ENCODE measurements at places on chromosomes 5 and 9.

- no peak for DNase-seq
These were observed 49.6 kb downstream of the FAT2 start for GRCh38 chr5:151541571-151541970.

GRCh38 chr5:32387211-32387610 is 57.3 kb downstream of the ZFR start:
- no peak for DNase-seq

DNA sequence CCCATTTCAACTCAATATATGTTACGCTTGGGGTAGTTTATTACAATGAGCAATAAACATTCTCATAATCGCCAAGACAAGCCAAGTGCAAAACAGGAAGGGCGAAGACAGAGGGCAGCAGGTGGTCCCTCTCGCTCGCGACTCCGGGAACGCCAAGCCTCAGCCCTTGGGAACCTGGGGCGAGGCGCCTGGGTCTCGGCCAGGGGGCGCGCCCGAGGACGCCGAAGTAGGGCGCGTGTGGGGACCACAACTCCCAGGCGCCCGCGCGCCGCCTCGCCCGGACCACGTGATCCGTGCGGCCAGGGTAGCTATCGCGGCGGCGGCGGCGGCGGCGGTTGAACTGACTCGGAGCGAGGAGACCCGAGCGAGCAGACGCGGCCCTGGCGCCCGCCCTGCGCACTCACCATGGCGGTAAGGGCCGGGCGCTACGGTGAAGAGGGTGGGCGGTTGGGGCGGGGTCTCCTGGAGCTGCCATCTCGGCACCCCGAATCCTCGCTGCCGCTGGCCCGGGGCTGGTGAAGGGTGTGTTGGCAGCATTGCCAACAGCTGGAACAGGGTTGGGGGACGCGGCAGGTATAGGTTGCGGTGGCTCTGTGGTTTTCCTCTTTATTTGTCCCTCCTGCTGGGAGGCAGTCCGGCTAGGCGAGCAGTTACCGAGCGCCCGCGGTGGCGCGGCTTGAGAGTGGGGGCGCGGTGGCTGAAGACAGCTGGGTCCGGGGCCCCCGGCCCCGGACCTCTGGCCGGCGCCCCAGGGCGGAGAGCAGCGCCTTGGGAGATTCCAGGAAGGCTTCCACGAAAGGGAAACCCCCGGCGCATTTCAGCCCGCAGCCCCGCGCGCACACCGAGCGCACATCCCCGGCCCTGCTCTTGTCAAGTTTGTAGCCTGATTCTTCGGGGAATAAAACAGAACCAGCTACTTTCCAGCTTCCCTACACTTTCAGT is at the start of gene SLC31A2:
TSS of gene SLC31A2 (plus strand) at position 338 of the 942 bp plus-strand sequence. CDS start at position 406, 68 bp downstream.
- DNase-seq: peak; percentile 72

DNA sequence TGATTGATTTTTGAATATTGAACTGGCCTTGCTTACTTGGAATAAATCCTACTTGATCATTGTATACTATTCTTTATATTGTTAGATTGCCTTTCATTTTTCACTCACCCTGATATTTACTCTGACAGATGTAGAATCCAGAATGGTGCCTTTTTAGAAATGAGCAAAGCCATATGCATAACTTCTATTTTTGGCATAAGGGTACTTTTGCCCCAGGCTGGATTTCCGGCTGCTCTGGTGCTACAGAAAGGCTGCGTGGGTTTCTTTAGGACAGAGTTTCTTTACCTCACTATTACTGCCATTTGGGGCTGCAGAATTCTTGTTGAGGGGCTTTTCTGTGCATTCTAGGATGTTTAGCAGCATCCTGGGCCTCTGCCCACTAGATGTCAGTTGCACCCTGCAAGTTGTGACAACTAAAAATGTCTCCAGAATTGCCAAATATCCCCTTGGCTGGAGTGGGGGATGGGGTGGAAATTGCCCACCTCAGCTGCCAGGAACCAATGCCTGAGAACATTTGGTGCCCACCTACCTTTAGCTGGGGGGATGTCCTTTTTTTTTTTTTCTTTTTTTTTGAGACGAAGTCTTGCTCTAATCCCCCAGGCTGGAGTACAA is 50.1 kb downstream of the SLC36A1 start:
- DNase-seq: no peak

DNA sequence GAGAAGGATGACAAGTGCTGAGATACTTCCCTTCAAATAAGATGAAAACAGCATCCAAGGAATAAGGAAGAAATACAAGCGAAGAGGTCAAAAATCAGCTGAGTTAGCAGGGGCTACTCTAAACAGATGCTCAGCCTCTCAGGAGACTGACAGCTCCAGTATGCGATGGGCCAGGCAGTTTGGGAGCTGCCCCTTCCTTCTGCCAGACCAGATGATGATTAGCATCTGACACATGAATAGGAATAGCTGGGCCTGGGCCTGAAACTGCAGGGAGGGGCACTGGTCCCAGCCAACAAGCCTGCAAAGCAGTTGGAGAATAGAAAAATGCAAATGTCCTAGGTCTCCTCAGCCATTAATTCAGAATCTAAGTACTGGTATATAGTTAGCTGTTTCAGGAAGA is 13.1 kb upstream of the MAP3K1 start:
- DNase-seq: no peak

DNA sequence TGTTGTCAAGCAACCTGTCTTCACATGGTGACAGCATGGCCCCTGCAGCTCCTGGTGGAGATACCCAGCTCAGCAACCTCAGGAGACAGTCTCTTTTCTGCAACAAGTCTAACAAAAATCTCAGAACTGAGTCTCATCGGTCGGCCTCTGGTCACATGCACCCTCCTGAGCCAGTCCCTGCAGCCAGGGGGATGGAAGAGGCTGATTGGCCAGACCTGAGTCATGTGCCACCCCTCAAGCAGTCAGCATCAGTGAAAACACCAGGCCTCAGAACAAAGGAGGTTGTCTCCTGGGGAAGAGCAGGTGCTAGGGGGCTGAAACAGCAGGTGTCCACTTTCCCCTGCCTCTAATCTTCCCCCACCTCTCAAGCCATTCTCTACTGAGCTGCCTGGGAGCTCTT is 54.4 kb downstream of the SMIM23 start:
- no peak for DNase-seq

- DNase-seq: no peak
These were observed 26.5 kb downstream of the MRPS27 start for GRCh38 chr5:72293495-72294055.

DNA sequence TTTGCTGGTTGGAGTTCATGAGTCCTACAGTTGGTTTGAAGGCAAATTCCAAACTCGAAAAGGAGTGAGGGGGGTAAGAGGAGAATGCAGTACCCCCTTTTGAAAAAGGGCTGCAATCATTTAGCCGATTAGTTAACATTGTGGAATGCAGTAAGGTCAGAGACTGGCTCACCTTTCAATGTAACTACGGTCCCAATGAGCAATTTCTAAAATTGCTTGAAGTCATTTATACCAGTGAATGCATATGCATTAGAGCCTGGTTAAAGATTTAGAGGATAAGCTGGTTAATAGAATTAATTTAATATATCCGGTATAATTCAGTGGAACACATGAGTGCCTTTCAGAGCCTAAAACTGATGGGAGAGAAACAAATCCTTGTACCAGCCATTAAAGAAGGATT is 172.6 kb upstream of the PAPPA start:
- DNase-seq: no peak

- no peak for DNase-seq
These were observed 2064.4 kb upstream of the C9orf72 start for GRCh38 chr9:29637471-29638237.

DNA sequence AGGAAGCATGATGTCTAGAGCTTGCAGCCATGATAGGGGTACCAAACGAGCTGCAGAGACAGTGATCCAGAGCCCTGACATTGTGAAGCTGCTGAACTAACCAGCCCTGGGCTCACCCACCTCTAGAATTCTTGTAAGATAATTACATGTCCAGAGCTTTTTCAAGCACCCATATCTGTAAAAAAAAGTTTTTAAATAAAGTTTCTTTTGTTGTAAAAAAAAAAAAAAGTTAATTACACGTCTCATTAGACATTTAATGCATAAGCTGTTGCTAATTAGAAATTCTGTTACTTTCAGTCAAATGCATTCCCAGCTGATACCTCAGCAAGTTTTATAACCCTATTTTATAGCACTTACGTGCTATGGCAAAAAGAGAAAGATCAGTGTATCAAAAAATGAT is 65.6 kb downstream of the C9orf85 start:
- DNase-seq: no peak

DNA sequence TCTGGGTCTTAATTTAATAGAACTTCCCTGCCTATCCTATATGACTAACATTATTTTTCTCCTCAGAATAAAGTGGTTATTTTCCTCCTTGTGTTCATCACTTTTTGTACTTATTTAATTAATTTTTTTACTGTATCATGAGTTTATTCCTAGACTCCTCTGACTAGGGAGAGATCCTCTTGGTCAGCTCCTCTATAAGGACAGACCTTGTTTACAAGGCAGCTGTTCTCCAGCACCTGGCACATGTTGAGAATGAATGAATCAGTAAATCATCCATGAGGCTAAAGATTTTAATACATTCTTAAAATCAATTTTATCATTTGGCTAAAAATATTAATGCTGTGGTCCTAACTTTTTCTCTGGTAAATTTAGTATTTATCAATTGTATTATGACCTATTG is 139.8 kb downstream of the NUDT12 start:
- DNase-seq: no peak

DNA sequence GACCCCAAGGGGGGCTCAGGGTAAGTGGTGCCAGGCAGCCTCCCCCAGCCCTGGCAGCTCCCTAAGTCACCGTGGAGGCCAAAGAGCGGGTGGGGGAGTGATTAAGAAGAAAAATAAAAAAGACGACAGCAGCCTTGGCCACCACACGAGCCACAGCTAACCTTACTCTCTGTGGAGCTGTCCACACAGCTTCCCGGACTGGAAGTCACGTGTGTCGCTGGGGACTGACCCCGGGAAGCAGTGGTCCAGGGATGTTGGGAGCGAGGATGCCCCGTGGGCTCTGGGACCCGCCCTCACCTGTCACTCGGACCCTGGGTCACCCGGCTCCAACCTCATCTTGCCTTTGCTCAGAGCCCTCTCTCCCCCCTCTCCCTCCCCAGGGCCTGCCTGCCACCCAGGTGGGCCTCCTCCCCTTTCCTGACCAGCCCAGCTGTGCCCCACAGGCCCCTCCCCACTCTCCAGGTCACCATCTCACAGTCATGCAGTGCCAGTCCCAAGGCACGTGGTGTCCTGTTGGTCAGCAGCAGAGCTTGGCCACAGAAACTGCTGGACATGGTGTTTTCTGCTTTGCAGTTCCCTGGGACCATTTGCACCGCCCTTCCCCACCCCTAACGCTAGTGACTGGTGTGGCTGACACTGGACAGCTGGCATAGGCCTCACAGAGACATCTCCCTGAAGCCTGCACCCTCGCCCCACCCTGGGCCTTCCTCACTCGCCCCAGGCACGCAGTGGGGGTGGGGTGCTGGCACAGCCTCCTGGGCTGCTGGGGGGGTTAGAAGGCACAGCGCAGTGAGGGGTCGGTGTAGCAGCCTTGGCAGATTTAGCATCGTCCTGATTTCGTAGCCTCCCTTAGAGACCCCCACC is 9.8 kb upstream of the EXOC3 start:
- DNase-seq: no peak

- no peak for DNase-seq
These were observed 23.1 kb downstream of the PRELID2 start for GRCh38 chr5:145811834-145812625.

DNA sequence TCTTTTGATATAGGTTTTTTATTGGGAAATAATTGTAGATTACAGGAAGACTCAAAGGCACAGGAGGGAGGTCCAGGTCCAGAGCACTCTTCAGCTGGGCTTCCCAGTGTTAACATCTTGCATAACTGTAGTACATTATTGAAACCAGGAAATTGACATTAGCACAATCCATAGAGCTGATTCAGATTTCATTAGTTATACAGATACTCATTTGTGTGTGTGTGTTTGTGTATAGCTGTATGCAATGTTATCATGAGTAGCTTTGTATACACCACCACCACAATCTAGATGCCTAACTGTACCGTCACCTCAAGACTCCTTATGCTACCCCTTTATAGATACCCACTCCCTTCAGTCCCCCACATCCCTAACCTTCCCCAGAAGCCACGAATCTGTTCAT is 47.9 kb downstream of the SLC36A1 start:
- DNase-seq: no peak

- DNase-seq: no peak
These were observed 650 bp downstream of the GPR107 start for GRCh38 chr9:130054325-130054786.

- no peak for DNase-seq
These were observed 11.4 kb upstream of the GRIN1 start for GRCh38 chr9:137127301-137128157.

- DNase-seq: no peak
These were observed 453.9 kb downstream of the TUSC1 start for GRCh38 chr9:25224309-25224708.

DNA sequence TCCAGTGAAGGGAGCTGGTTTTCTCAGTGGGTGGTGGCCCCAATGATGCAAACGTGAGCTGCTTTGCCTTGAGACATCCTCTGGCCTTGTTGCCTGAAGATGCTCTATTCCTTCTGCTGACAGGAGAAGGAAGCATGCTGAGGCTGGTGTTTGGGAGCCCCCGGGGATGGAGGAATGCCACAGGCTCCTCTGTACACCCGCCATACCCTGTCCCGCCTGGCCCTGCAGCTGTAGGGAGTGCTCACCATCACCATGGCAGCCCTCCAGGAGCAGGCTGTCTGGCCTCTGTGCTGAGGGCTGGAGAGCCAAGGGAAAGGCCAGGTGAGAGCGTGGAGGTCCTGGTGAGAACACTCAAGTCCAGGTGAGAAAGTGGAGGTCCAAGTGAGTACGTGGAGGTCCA is 134.4 kb downstream of the MRPL36 start:
- DNase-seq: no peak

DNA sequence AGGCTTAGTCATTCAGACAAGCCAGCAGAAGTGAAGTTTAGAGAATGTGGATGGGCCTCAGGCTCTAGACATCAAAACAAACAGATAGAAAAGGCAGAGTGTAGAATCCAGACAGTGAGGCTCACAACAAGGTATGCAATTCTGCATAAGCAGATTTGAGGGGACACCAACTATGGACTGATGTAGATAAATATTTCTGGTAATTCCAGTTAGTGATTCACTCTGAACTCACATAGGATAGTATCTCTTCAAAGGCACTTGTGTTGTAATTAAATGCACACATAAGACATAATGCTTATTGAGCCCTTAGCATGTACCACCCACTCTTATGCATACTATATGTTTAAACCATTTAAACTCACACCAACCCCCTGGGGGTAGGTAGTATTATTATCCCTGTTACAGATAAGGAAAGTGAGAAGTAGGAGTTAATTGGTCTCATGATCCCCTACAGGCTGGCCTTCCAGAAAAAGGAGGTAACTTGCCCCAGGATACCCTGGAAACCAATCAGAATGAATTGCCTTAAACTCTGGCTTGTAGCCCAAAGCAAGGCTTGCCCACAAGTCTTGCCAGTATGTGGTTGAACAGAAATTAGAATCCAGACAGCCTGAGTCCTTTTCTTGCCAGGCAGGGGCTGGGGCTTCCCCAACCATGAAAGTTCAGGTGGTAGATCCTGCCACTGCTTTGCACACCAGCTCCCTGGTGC is 39.5 kb upstream of the HSPB3 start:
- DNase-seq: no peak

GRCh38 chr5:22719842-22720241 is 133.3 kb downstream of the CDH12 start:
- no peak for DNase-seq
